ENCODE measurements at places on chromosomes 16 and 17.
A peak's percentile ranks its signal among the peaks of the same experiment; 100 is the strongest.

- no peak for DNase-seq
Measured at GRCh38 chr16:22188595-22189442, 17.3 kb upstream of the EEF2K start.

GRCh38 chr16:56048425-56049105, 142.7 kb upstream of the GNAO1 start:
- DNase-seq: no peak

DNA sequence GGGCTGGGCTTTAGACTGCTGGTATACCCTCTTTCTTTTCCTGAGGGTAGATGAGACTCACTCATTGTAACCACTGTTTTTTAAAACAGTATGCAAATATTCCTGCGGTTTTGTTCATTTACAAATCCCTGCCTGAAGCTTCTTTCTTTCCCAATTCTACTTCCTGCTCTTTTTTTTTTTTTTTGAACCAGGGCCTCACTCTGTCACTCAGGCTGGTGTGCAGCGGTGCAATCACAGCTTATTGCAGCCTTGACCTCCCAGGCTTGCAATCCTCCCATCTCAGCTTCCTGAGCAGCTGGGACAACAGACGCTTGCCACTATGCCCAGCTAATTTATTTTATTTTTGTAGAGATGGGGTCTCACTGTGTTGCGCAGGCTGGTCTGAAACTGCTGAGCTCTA, 8.0 kb upstream of the SULT1A1 start:
- no peak for DNase-seq

DNA sequence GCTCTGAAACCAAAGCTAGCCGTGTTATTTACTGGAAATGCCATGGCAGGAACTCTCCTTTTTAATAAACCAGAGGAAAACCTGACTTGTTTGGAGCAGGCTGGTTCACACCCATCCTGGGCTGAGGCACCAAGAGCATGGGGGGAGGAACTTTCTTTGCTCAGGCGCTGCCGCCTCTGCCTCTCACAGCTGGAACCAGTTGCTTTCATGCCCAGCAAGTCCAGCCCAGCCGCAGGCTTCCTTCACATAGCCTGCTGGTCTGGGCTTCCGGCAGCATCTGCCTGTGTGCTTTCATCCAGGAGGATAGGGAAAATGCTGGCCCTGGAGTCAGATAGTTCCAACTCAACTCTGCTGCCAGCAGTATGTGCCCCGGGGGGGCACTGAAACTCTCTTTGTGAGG, 88.1 kb upstream of the ASIC2 start:
- no peak for DNase-seq

DNA sequence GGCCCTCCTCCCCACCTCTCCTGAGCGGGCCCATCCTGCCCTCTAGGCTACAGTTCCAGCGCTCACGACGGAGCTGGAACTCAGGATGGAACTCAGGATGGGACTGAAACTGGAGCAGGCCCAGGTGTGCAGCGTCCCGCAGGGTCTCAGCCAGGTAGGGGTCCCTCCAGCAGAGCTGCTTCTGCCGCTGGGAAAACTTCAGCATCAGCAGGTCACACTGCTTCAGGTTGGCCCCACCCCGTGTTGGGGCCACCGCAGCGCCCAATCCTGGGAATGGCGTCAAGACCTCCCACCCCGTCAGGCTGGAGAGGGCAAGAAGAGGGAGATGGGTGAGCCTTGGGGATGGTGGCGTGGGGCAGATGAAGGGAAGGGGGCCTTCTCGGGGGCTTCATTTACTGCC, 62.6 kb upstream of the TMEM97 start:
- no peak for DNase-seq

GRCh38 chr17:8758137-8758596, at the start of gene SPDYE4:
Gene SPDYE4, minus strand, starts transcription at chr17:8758546. Its CDS starts 164 bp downstream, at chr17:8758382.
- DNase-seq: no peak

DNA sequence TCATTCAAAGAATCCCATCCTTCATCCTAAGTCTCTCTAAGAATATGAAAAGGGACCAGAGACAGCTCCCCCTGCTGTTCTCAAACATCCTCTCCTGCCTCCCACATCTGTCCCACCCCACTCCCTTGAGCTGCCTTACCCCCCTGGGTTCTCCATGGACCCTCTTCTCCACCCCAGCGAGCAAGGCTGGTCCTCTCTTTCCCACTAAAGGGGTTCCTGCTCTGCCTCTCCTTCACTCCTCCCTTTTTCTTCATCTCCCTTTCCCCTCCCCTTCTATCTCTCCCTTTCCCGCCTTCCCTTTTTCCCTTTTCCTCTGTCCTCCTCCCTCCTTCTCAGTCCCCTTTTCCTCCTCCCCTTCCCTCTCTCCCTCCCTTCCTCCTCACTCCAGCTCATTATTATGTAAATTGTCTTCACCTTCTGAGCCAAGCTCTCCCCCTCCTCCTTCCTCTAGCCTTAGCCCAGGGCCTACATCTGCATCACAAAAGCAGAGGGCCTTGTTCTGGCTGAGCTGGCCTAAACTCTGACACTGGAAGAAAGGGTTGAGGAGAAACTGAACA, 90.0 kb downstream of the GNAO1 start:
- peak; percentile 27 for DNase-seq

- no peak for DNase-seq
Measured at GRCh38 chr16:55189682-55190636, 134.0 kb upstream of the IRX6 start.

DNA sequence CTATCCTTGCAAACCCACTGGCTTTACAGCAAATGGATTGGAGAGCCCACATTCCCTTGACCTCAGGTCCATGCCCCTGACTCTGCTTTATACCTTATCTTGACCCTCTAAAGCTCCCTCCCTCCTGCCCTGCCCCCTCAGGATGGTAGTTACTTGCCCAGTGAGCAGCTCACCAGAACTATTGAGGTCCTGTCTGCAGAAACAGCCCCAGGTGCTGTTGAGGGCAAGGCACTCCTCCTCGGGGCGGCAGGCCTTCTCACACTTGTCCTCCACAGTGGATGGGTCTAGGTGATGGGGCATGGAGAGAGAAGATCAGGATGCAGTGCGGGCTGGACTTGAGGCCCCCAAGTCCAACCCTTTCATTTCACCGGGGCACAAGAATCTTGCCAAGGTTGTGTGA, 4.6 kb downstream of the GP2 start:
- no peak for DNase-seq

GRCh38 chr17:57572062-57572461, 173.0 kb downstream of the CCDC182 start:
- no peak for DNase-seq

DNA sequence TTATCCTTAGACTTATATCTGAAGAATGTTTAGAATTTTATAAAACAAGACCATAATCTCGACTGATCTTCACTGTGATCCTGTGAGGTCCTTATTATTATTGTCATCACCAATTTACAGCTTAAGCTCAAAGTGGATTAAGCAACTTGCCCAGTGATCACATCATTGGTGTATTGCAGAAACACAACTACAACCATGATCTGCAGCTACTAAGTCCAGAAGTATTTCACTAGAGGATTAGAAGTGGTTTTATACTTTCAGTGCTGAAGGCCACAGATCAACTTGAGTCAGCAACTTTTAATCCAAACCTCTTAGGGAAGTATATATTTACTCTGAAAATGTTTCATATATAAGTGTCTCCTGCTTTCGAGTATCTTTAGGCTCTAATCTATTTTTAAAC, 624.3 kb upstream of the SOX9 start:
- DNase-seq: no peak

DNA sequence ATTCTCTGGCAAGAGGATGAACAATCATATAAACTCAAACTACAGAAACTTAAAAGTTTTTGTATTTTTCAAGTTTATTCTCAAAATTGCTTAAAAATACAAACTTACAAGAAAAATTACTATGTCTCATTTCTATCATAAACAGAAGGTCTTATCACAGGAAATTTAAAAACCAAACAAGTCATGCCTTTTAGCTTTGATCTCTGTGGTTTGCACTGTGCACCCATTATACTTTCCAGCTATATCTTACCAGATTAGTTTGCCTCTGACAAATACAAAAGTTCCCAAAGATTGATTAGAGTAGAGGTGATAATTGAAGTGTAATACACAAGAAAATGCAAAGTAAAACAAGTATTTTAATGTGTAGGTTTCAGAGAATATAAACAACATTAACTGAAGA, 117.4 kb downstream of the MYO1D start:
- no peak for DNase-seq

DNA sequence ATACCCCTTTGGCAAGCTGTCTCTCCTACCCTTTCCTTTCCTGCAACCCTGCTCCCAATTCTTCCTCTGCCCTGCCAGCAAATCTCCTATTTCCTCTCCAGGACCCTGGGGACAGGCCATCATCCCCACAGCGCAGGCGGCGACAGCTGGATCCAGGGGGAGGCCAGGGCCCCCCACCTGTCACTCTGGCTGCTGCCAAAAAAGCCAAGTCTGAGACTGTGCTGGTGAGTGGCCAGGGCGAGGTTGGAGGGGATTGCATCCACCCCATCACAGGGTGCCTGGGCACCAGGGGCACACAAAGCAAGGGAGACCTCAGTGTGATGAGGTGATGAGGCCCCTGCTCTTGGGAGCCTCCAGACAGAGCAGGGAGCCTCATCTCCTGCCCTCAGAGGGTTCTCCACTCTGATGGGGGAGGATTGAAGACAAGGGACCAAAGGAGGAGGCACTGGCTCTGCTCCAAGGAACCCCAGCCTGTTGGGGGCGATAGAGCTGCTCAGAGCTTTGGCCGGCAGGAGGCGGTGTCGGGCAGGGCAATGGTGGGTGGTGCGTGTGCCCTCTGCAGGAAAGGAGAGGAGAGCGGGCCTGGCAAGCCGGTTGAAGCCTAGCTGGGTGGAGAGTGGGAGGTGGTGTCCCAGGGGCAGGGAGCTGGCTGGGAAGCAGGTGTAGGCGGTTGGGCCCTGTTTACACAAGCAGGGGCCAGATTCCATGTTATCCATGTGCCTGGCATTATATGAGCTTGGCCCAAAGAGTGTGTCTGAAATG, 15.6 kb upstream of the PDK2 start:
- peak; percentile 92 for DNase-seq

DNA sequence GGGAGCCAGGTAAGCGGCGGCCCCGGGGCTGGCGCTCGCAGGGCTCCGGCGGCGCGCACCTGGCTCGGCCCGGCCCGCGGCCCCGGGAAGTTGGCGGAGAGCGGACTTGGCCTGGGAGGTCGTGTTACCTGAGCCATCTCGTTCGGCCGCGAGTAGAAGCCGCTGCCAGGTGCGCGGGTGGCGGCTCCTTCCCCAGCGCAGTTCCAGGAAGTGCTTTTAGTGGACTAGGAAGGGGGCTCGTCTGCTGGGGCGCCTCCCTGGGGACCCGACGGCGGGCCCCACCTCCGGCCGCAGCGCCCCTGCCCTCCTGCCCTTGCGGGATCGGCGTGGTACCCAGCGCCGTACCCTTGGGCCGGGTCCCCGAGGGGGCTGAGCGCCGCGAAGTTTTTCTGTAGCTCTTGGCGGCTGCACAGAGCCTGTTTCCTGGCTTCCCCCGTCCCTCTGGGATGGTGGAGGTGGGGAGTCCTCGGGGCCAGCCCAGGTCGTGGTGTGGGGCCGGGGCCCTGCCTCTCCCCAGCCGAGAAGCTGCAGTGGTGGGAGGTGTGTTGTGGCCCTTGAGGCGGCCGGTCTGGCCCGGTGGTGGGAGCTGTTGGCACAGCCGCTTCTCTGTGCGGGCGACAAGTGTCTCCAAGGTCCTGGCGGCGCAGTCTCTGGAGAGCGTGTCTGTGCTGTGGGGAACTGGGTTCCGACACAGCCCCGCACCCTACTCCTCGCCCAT, 96.9 kb downstream of the RAB11FIP4 start:
- DNase-seq: no peak

- DNase-seq: peak; percentile 76
Measured at GRCh38 chr17:49557312-49558024, 18.2 kb upstream of the NXPH3 start.

- DNase-seq: no peak
Measured at GRCh38 chr16:30065943-30066760, 592 bp downstream of the ALDOA start.

GRCh38 chr17:46862949-46863348, 11.6 kb downstream of the WNT9B start:
- DNase-seq: no peak

- no peak for DNase-seq
Measured at GRCh38 chr17:74161503-74161875, 42.0 kb upstream of the RPL38 start.

DNA sequence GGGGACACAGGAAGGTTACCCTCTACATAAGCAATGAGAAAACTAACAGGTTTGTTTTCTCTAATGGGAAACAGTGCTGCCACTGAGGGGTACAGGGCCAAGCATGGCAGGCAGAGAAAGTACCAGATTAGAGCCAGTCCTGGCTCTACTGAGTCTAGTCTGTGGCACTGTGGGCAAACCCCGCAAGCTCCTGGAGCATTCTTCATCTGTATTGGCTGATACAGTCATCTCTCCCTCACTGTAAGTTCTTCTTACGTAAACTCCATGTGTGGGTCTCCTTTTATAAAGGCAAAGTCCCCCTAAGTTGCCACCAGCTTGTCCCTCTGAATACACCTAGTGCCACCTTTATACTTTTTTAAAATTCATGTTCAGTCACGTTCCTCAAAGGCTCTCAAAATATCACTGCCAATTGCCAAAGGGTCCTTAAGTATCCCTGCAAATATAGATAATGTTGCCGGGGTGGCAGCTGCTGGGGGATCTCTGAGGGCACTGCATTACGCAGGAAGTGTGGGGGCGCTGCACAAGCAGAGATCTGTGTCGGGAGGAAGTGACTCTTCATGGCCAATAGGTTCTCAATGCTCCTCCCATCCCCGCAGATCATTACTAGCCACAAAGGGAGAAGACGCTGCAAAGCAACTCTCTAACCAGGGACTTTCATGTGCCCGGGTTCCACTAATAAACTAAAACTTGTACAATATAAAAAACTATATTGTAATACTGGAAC, 18.8 kb downstream of the XPO6 start:
- DNase-seq: no peak

DNA sequence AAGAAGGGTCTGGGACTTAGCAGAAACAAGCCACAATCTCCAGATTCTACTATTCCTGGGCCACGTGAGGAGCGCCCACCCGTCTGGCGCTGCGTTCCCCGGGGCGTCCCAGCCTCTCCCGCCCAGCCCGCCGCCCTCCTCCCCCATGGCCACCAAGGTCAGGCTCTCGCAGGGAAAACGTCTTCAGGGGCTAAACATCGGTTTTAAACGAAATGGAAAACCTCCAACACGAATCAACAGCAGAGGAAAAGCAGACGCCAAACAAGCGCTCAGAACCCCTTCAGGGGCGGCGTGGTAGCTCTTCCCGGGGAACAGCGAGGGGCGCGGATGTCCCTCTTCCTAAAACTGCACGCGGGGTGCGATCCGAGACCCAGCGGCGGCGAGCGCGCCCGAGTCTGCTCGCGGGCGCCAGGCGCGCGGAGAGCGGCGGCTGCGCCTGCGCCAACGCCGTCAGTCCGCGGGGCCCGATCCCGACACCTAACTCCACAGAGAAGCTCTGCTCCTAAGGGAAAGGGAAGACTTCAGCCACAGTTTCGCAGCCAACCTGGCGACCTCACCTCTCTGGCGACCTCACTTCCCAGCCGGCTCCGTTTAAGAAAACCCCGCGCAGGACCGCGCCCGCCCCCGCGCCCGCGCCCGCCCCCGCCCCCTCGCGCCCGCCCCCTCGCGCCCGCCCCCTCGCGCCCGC, 505 bp upstream of the COG1 start:
- DNase-seq: peak; percentile 83

Data from NCI-H2171 (cell line).